Fibroblast of the aortic adventitia (primary cell): ENCODE measurements at places on chromosomes 3 and 15.
A peak's percentile ranks its signal among the peaks of the same experiment; 100 is the strongest.

DNA sequence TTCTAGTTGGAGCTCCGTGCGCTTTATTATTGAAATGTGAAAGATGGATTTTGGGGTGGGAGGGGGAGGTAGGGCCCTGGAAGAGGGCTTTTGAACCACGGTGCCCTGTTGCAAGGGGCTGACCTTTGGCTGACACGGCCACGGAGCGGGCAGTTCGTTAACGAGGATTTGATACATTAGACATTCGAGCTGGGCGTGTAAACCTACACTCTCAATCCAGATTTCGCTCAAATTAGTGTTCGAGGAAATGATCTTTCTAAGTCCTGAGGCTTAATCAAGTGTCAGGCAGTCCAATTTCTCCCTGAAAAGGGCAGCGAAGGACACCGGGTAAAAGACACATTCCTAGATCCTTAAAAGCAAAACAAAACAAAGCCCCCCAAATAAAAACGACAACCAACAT lies 13.0 kb downstream of the ZIC1 start:
- DNase-seq = no peak

GRCh38 chr3:183265157-183265642 lies 12.1 kb downstream of the B3GNT5 start:
- no peak for DNase-seq

DNA sequence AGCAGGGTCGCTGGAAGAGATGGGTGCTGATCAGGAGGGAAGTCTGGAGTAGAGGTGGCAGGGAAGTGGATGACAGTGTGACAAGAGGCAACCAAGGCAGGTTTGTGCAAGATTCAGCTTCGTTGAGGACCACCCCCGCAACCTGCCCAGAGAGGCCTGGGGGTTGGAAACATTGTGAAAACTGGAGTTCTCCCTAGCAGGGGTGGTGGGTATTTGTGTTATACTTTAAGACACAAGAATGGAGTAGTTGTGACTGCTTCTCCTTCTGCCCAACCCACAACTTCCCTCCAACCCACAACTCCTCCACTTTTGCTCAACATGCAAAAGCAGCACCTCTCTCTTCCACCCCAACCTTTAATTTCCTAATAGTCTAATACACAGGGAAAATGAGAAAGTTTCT lies 8.6 kb upstream of the ARNT2 start:
- no peak for DNase-seq

DNA sequence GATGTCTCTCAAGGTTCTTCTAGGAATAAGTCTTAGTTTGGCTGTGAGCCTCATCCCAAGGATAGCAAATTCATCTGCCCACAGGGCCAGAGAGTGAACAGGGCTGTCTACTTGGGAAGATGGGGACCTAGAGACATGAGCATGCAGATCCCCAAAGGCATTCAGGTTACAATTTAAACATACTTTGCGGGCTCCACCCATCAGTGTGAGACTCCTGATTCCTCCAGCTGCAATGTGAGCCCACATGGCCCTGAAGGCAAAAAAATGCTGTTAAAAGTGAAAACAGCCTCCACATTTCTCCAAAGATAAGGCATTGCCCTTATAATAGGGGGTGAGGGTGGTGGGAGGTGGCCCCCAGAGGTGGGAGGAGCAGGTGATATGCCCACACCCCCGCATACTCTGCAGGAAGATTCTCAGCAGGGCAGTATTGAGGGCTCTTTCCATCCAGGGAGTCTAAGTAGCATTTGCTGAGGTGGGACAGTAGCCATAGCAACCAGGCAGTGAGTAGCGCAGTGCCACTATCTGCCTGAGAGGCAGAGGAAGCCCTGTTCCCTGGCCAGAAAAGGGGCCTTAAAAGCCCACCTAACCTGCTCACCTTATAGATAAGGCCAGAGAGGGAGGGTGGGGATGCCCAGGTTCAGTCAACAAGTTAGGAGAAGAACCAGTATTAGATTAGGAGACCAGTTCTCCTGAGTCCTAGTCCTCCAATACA lies 31.2 kb downstream of the TGM4 start:
- no peak for DNase-seq

- peak; percentile 51 for DNase-seq
Observed at GRCh38 chr3:178966299-178967176, 105.1 kb downstream of the ZMAT3 start.

DNA sequence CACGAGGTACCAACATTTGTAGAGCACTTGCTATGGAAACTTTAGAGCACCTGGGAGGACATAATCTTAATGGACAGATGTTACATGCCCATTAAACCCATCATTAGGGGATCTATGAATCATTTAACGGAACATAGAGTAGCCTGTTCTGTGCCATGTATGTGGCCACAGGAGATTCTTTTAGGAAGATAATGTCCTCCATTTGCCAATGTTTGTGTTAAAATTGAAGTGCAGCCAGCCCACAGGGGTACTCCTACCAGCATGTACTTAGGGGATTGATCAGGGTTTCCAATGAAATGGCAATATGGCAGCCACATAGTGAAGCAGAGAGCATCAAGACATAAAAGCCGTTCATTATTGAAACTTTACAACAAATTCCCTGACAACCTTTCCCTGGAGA lies 70.7 kb downstream of the TNIK start:
- DNase-seq = no peak

DNA sequence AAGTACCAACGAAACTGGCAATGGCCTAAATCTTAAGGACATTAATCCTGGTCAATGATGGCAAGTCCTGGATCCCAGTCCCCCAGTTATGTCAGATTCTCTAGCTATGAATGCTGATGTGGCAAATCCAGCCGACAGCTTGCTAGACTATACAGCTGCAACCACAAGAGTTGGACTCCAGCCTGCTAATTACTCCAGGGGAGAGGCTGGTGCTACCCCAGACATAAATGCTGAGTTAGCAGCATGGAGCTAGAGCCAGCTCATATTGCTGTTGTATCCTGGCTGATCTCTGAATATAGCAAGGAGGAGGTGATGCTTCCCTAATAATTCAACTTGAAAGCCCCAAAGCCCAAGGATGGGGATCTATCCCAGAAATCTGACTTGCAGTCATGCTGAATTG lies 207.1 kb downstream of the LRRN1 start:
- no peak for DNase-seq

DNA sequence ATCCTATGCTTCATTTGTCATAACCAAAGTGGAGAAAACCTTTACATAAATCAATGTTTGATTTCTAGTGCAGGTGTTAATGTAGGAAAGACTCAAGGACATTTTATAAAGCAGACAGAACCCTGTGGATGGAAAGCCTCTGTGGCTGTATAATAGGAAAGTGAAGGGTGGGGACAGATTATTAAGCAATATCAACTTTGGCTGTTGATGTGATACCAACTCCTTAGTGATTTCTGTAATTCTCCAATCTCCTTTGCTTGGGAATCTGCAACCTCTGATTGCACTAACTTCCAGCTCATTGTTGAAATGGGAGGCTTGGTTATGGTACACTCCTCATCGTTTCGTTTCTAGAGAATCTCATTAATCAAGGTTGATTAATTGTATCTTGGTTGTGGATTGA lies 29.3 kb upstream of the ADGRG7 start:
- no peak for DNase-seq

- peak; percentile 59 for DNase-seq
Observed at GRCh38 chr15:100338971-100339444, 2.8 kb downstream of the ADAMTS17 start.

DNA sequence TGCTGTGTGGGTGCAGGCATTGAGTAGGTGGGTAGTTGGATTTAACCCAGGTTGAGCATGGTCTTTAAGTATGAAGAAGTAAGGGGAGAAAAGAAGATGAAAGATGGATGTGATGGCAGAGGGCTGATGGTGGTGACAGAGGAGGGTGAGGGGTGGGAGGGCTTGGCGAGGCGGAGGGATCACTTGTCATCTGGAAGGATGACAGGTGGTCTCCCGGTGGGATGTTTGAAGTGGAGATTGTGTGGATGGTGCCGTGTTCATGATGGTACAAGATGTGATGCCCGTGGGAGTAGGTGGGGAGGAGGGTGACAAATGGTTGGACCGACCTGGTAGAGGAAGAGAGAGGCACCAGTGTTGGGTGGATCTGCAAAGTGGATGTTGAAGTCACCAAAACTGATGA lies 208.8 kb downstream of the RPLP1 start:
- no peak for DNase-seq

DNA sequence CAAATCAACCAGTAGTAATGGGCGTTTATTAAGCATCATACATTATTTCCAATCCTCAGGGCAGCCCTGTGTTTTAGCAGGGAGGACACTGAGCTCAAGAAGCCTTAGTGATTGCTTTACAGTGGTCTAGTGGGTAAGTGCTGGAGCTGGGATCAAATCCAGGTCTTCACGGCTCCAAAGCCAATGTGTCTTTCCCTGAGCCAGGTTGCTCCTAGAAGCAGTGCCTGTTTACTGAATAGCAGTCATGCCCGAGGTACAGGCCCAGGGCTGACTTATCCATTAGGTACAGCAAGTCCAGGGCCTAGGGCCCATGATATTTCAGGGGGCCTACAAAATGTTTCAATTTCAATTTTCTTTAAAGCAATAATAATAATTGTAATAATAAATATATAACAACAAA lies 9.6 kb upstream of the SMAD6 start:
- no peak for DNase-seq

DNA sequence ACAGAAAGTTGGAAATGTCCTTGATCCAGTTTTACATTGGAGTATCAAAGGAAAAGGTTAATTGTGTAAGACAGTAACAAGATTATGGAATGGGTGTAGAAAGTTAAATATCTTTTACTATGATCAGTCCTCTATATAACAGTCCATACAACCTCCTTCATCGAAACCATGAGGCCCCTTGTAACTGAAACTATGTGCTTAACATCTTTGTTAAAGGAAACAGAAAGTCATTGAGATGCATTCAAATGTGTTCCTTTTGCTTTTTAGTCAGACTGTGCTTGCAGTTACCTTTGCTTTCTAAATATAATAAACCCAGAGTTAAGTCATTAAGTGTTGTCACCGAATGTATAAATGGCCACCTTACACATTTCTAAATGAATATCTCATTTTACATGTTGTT lies 1298.5 kb downstream of the ROBO2 start:
- DNase-seq = no peak

GRCh38 chr3:31252216-31253185 lies 280.2 kb upstream of the STT3B start:
- DNase-seq = no peak

GRCh38 chr3:15354485-15354884 lies 22.1 kb upstream of the SH3BP5 start:
- no peak for DNase-seq

- no peak for DNase-seq
Observed at GRCh38 chr3:11467875-11468274, 175.8 kb downstream of the VGLL4 start.

GRCh38 chr15:63395730-63396151 lies 14.1 kb upstream of the CA12 start:
- no peak for DNase-seq

GRCh38 chr3:43372809-43373559 lies 86.6 kb downstream of the SNRK start:
- DNase-seq = no peak
